ENCODE measurements at places on chromosomes 7 and 10.
A peak's percentile ranks its signal among the peaks of the same experiment; 100 is the strongest.

GRCh38 chr10:34916314-34916713, 101.2 kb upstream of the PARD3 start:
- DNase-seq: no peak

GRCh38 chr7:12244129-12244528, 33.0 kb downstream of the TMEM106B start:
- DNase-seq: no peak

- no peak for DNase-seq
Observed at GRCh38 chr10:86775870-86776180, 19.4 kb downstream of the BMPR1A start.

GRCh38 chr7:209906-210305, 17.5 kb downstream of the FAM20C start:
- no peak for DNase-seq

DNA sequence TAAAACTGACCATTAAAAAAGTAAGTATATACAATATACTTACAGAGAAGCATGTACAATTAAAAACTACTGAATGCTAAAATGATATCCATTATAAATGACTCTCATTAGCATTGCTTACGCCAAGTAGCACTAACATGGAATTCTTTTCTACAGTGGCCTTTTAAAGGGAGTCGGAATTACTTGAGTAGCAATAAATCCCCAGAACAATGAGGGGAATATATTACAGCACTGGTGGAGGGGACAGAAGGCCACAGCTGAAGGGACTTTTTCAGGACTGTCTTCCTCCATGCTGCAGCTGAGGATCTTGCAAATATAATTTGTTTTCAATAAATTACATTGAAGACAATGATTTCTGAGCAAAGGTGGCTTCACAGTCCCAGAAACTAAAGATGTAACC, 97.0 kb downstream of the ALOX5 start:
- no peak for DNase-seq

GRCh38 chr7:73623798-73624668, at the start of gene MLXIPL:
TSS of gene MLXIPL (minus strand) at chr7:73624522. CDS start at chr7:73624492, 30 bp downstream.
- peak; percentile 56 for DNase-seq

- peak; percentile 42 for DNase-seq
Observed at GRCh38 chr10:62620491-62620890, 184.0 kb upstream of the ADO start.

DNA sequence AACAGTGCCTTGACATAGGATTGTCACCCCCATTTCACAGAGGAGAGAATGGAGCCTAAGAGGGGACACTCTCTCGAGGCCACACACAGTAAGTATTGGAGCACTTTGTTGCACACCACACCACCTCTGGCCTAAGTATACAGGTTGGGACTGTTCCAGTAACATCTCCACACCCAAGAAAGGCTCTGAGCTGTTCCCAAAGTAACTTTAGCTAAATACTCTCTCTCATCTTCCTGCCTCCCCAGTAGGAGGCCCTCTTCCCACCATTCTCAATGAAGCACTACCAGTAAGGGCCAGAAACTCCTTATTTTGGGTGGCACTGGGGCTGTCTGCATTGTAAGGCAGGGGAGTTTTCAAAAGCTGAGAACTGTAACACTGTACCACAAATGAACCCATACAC, 189.5 kb downstream of the ZNF438 start:
- no peak for DNase-seq

- DNase-seq: peak; percentile 73
Observed at GRCh38 chr10:6647811-6648526, 67.9 kb upstream of the PRKCQ start.

- no peak for DNase-seq
Observed at GRCh38 chr10:112951359-112952281, 1.6 kb downstream of the TCF7L2 start.

- no peak for DNase-seq
Observed at GRCh38 chr10:110782616-110783015, 89.1 kb upstream of the PDCD4 start.

GRCh38 chr7:50142425-50143017, 49.5 kb upstream of the ZPBP start:
- DNase-seq: no peak

DNA sequence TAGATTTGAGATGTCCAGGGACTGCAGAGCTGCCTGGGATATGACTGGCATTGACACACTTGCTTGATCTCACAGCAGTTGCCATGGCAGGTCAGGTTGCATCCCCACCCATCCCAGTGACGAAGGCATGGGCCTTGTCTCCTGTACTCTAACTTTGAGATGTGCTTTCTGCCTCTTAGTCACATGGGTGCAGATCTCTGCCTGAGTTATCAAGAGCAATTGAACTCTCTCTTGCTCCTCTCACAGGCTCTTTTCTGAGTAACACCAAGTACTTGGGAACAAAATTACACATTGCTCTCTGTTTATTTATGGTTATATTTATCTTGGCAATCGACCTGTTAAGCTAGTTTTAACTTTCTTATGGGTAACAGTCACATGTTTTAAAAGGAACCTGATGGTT, 237.3 kb downstream of the NSUN6 start:
- no peak for DNase-seq

- no peak for DNase-seq
Observed at GRCh38 chr7:140641524-140642195, 1.0 kb upstream of the DENND2A start.

GRCh38 chr10:131085091-131085860, 226.2 kb downstream of the TCERG1L start:
- no peak for DNase-seq

DNA sequence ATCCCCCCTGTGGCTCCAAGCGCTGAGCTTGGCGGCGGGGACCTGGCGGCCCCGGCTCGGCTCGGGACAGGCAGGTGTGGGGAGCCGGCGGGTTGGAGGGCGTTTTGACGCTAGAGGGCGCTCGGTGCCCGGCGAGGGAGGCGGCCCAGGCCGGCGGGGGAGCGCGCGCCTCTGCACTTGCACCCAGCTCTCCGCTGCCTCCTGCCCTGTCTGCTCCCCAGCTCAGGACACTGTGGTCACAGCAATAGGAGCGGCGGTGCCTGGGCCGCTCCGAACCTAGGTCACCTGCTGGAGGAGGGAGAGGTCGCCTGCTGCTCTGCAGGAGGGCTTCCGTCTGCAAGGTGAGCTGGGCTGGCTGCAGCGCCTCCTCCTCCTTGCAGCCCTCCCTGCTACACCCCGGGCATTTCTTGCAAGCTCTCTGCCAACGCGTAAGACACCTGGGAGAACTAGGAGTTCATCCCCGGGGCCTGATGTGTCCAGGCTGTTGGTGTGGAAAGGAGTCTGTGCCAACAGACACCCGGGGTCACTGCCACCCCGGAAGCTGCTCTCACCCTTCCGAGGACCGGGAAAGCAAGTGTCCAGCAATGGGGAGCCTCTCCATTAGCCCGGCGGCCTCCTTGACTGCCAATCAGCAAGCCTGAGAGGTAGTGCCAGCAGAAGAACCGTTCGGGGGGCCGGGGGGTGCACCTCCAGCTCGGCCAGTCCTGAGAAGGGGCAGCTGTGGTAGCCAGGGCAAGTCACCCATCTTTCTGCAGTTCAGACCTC, 620.4 kb downstream of the GALNT17 start:
- DNase-seq: no peak

DNA sequence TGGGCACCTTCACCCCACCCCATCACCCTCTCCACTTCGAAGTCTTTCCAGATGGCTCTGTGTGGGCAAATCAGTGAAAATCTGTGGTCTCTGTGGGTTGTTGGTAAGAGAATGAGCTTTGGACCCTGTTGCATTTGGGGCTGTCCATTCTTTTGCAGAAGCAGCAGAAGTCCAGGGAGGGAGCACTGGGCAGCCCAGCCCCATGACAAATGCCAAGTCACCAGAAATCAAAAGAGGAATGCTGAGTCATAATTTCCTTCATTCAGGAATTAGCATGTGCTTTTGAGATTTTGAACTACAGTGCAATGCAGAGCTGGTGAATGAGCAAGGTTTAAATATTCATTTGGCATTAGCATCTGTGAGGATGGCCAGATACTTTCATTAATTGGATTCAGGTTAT, 556.2 kb downstream of the LRMDA start:
- DNase-seq: no peak

DNA sequence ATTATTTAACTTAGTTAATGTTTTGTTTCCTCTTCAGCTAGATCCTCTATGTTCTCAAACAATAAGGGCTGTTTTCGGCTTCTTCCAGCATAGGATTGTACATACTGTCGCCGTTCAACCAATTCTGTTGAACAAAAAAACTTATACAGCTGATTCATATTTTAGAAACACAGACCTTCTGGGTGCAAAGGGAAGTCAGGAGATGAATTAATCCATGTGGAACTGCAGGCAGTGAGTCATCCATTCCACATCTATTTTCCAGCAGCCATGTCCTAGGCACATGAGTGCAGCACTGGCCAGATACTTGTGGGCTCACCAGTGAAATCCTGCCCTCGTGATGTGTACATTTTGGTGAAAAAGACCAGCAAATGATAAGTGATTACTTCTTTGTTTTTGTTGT, 163.2 kb downstream of the JAZF1 start:
- DNase-seq: no peak

- DNase-seq: peak; percentile 6
Observed at GRCh38 chr7:22896917-22897316, 74.3 kb upstream of the TOMM7 start.

DNA sequence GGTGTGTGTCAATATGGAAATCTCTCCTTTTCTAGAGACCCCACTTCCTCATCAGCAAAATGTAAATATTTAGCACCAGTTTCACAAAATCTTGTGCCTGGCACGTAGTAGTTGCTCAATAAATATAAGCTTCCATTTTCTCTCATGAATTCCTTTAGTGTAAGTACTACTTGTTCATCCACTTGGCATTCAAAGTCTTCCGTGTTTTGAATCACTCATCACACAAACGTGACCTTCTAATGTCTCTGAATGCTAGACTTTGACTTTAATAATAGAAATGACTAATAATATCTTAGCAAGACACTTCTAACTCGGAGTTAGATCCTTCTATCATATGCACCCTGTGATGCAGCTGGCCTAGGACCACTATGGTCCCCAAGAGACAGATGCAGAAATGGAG, 168.7 kb upstream of the ZNF32 start:
- DNase-seq: no peak

DNA sequence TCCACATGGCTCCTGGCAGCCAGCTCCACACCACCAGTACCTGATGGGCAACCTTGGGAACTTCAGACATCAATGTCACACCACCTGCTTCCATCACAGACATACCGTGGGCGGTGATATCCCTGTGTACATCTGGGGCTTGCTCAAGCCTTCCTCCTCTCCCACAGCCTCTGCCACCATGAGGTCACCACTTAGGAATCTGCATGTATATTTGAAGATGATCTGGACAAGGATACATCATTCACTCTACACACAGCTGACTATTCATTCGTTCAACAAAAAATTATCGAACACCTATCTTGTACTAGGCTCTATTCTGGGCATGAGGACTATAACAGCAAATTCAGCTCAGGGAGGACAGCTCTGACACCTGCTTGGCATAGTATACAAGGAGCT, 6.8 kb downstream of the DLG5 start:
- no peak for DNase-seq

GRCh38 chr10:69645296-69646184, 15.5 kb downstream of the FAM241B start:
- no peak for DNase-seq

- no peak for DNase-seq
Observed at GRCh38 chr7:158102897-158103296, 484.7 kb downstream of the PTPRN2 start.

DNA sequence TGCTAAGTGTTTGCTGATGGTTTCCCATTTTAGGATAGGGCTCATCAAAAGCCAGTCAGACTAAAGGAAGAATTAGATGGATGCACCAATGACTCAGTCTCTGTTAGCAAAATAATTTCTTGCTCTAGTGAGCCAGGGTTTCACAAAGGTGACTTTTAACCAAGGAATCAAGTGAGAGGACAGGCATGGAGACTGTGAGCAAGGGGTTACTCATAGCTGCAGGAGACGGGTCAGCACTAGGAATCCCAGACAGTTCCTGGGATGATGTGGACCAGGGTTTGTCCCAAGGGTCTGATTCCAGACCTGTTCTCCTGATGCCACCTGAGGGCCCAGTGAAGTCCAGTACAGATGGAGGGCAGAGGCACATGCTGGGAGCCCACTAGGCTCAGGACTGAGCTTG, 138.1 kb downstream of the NOC3L start:
- DNase-seq: no peak

GRCh38 chr10:109914966-109915365, 8.3 kb downstream of the XPNPEP1 start:
- no peak for DNase-seq

GRCh38 chr10:61795551-61795950, 105.9 kb upstream of the ARID5B start:
- DNase-seq: no peak

GRCh38 chr7:70872188-70872587, 259.8 kb upstream of the GALNT17 start:
- no peak for DNase-seq

DNA sequence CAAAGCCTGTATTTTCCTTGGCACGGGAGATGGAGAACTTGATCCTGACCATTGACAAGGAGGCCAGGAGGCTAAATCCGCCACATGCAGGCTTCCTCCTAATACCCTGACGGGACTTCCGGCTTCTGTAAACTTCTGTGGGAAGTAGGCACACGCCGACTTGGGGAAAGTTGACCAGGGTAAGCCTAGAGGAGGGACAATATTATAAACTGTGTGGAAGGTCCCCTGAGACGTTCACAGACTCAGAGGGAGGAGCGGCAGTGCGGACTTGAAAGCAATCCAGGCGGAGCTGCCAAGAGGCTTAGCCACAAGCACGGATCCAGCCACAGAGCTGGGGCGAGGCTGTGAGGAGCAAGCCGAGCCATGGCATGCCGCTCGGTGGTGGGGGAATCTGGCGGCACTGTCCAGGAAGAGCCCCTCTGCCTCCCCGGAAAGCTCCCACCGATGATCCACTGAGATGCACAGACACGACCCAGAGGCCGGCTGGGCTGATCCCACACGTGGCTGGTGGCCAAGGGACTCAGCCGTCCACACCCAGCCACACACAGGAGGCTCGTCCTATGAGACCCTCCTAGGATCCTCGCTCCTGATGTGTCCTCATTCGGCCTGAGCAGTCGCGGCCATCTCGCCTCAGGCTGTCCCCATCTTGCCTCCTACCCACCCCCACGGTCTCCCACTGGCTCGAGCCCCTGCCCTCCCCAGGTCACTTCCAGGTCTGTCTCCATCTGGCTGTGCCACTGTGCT, 40.0 kb upstream of the INSIG1 start:
- DNase-seq: no peak

DNA sequence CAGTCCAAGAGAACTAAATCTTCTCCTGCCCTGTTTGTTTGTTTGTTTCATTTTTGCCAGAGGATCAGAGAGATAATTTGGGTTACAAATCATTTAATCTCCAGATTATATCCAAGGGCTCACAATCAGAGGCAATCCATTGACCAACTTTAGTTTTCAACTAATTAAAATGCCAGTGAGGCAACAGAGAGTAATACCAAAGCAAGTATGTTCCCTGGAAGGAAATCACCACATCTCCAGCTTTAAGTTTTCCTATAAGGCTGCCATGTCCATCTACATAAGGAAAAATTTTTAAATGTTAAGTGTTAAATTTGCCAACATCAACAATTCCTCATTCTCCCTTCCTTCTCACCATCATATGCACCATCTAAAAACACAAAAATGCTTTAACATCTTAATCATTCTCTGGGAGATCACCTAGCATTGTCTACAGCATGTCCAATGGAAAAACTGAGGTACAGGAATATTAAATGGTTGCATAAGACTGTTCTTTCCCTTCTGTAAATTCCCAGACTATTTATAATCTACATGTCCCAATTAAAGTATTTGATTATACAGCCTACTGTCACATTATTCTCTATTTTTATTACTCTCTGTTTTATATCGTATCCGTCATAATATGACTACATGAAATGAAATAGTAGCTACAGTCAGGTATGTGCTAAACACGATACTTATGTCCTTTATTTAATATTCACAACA, 14.1 kb downstream of the USP54 start:
- no peak for DNase-seq

Data from T-helper 2 cell (primary cell).